ENCODE measurements at places on chromosomes 3 and 15. TPM values are rescaled to one million over a fixed set of nuclear protein-coding genes. Genes with fewer than 3 reads are reported as not detected.
A peak's percentile ranks its signal among the peaks of the same experiment; 100 is the strongest.

SCN11A gene
- total RNA-seq = 2.3 TPM

DNA sequence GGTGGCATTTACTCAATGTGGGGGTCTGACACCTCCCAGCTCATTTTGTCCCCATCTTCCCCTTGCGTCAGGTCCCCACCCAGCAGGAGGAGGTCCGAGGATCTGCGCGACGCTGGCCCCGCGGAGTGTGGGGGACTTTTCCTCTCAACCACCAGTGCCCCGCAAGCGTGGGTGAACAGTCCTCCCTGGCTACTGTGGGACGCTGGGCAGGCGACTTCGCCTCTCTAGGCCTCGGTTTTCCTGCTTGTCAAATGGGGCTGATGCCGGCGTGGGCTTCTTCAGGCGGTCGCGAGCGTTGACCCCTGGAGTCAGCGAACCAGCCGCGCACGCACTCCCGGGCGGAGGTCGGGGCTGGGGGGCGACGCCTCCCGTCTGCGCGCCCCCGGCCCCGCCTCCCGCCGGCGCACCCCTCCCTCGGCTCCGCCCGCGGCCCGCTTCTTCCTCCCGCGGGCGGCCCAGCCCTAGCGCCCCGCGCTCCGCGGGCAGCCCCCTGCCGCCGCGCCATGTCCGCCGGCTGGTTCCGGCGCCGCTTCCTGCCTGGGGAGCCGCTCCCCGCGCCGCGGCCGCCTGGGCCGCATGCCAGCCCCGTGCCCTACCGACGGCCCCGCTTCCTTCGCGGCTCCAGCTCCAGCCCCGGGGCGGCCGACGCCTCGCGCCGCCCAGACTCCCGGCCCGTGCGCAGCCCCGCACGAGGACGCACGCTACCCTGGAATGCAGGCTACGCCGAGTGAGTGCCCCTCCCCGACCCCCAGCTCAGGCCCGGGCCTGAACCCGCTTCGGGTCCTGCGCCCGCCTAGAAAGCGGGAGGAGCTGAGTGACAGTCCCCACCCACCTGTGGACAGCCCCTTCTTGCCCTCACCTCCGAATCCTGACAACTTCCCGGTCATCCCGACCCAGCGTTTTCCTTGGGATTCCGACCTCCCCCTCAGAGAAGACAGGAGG lies at the start of gene PPM1M:
Gene PPM1M, plus strand, starts transcription at position 438 of the 942 bp plus-strand sequence. Its CDS starts 66 bp downstream, at position 504.
- peak; percentile 58 for DNase-seq

MAGI1 gene
- 62.1 TPM for total RNA-seq

RTP3 gene
- not detected for total RNA-seq

DNA sequence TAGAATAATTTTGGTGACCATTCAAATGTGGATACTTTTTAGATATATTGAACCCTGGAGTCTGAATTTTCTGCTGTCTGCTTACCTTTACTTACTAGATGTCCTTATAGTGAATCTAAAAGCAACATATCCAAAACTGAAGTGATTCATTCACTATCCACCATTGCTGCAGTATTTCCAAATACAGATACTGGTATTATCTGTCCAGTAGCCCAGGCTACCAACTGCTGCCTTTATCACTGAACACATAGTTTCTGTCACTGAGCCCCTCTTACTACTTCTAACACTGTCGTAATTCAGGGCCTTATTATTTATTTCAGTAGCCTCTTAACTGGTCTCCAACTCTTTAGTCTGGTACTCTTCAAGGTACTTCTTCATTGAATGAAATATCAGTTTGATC lies 49.2 kb downstream of the SLMAP start:
- no peak for DNase-seq

DNAH12 gene
- total RNA-seq = 0.21 TPM

DNA sequence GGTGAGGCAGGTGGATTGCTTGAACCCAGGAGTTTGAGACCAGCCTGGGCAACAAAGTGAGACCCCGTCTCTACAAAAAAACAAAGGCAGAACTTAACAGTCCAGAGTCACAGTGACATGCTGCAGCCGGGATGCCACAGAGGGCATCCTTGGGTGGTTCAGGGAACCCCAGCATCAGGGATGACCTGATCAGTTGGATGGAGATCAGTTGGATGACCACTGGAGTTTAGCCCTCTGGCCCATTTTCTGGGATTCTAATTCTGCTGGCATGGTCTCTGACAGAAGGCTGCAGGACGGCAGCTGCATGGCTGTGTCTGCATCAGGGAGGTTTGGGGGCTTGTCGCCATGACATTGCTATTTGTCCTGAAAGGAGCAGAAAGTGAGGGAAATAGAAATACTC lies 19.8 kb downstream of the WHAMM start:
- DNase-seq = no peak

DNA sequence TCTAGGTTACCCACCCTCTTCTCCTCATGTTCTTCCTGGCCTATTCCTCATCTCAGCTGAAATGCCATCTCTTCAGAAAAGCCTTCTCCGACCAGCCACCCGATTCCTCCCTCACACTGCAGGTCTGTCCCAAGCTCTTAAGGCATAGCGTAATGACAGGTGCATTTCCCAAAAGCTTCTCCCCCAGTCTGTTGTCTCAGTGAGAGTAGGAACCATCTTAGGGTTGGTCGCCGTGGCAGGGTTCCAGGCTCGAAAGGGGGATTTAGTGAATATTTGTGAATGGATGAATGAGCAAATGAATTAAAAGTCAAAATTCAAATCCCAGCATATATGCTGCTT lies 78.6 kb downstream of the TOP2B start:
- DNase-seq = no peak

GRCh38 chr3:145902166-145902565 lies 258.8 kb downstream of the PLOD2 start:
- DNase-seq = no peak

DNA sequence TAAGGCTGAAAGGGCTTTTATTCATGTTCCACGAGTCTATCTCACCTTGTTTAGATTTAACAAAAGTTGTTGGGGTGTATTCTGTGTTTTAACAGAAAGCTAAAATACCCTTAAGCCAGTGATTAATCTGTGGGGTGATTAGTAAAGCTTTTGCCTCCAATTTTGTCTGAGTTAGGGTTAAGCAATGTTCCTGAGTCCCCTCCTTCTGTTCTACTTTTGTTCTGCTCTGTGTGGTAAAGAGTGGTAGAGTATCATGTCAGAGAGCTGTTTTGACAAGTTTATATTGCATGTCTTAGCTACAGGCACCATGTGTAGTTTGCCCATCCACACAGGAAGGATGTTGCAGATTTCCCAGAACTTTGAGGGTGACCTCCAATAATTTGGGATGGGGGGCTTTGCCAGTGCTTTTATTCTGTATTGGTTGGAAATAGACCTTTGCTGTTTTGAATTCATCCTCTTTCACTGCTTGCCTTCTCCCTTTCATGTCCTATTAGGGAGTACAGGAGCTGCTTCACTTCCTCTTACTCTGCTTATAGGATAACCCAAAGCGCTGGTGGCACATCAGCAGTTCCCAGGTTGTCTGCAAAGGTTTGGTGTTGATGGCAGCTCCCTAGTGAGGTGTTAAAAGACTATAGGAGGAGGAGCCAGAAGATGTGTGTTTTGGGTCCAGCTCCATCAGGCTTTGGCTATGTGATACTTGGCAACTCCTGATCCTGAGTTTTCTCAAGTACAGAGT lies 7.4 kb downstream of the PDE8A start:
- no peak for DNase-seq

GRCh38 chr3:98564282-98565005 lies 29.0 kb downstream of the CPOX start:
- no peak for DNase-seq

DNA sequence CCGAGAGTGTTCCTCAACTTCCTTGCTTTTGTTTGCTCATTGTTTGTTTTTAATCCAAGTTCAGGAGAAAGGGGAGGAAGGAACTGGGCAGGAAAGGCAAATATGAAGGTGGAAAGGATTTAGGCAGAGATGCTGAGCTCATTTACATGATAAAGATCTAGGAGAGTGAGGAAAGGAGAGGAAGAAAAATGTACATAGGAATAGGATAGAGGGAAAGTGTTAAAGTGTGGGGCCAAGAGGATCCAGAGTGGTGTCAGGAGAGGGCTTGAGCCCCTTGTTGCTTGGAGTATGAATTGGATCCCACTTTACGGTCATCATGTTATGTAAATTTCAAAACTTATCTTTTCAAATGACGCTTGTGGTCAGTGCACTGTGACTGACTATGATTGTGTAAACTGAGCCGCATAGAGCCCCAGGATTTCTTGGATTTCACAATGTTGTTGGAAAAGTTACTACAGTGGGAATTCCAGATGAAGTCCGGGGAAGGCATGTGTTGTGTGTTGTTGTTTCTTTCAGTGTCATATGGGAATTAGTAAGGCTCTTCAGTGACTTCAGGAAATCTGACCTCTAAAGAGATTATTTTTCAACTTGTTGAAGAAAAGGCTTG lies 15.0 kb upstream of the PLD1 start:
- no peak for DNase-seq

PAQR5 gene
- total RNA-seq = 0.92 TPM

DNA sequence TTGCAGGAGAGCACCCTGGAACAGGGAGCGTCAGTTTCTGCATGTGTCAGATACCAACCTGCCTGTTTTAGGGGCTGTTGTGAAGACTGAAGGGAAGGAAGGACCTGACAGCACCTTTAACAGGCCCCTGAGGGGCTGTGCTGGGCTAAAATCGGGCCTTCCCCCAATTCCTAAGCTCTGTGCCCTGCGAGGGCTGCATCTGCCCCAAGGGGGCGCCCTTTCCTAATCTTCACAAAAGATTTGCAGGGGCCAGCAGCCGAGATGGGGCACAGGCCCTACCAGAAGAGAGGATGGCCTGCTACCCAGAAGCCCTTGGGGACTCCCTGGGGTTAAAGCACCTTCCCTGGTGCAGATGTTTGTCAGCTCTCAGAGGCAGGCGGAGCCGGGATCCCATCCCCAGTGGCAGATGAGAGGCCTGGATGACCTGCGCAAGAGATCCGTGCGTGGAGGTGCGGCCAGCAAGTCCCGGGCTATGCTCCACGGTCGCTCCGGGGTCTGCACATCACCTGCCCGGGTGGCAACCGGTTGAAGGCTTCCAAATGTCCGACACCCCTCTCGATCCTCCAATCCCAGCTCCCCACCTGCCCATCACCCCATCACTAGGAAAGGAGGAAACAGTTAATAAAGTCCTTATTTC lies 53.6 kb downstream of the RHCG start:
- DNase-seq = peak; percentile 30

SST gene
- total RNA-seq = not detected

STARD5 gene
- 4.2 TPM for total RNA-seq

- peak; percentile 70 for DNase-seq
Measured at GRCh38 chr3:26614006-26614685, 8.4 kb upstream of the LRRC3B start.

GRCh38 chr3:123286308-123287023 lies 84.7 kb downstream of the SEC22A start:
- DNase-seq = peak; percentile 74

DNA sequence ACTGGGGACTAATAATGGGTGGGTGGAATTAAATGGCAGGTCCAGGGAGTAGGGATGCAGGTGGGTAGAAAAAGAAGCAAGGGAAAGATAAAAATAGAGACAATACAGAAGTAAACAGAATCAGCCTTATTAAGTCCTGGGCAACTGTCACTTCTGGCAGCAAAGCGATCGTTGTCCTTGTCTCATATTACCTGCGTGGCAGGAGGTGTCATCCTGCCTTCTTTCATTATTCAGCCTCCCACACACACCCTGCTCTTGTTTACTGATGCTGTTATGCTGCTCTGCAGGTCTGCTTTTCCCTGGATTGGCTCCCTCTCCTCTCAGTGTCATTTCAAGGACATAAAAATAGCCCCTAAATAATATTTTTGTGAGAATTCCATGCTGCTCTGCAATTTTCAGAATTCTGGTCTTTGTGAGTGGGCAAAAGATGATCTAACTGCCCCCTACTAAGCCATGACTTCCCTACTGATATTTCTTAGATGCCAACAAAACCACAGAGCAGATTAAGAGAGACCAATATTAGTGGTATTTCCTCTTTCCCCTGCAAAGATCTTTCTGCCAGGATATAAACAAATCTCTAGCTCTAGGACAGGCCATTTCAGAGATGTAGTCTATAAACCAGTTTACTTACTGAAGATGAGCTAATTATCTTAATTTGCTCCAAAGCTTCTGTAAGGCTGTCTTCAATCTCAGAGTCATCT lies 8.5 kb downstream of the VEPH1 start:
- no peak for DNase-seq

DNA sequence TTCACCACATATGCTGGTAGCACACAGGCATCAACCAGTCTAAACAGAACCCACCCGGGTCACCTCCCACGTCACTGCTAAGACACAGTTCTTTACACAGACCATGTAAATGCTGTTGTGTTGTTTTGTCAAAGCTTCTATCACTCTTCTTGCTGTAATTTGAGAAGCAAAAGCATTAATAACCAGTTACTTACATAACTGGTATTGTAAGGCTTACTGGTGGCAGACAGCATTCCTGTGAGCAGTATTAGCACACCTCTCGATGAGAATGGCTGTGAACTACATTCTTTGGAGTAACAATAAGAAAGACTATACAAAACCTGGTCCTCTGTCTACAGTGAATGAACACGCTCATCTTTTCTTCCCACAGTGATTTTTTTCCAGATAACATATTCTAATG lies 479.2 kb downstream of the LPP start:
- no peak for DNase-seq

- peak; percentile 74 for DNase-seq
Measured at GRCh38 chr3:100970477-100970990, 22.7 kb downstream of the ABI3BP start.

DNA sequence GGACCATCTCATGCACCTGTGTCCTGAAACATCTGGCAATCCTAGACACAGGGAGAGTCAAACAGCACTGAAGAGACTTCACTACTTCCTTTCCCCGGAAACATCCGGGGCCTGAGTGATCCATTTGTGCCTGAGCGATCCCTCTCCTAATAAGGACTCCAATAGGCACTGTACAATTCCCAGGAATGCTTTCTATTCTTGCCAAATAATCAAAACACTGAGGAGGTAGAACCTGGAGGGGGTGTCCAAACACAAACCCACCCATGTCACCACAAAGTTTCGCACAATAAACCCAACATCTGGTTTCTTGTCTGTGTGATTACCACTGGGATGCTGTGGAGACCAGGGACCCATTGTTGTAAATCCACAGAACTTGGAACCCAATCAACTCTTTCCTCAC lies 205.0 kb downstream of the OPA1 start:
- peak; percentile 53 for DNase-seq

P3H2 gene
- total RNA-seq = 33.1 TPM

WDR5B gene
- 5.0 TPM for total RNA-seq

- DNase-seq = no peak
Measured at GRCh38 chr3:31466866-31467265, 65.9 kb upstream of the STT3B start.

DNA sequence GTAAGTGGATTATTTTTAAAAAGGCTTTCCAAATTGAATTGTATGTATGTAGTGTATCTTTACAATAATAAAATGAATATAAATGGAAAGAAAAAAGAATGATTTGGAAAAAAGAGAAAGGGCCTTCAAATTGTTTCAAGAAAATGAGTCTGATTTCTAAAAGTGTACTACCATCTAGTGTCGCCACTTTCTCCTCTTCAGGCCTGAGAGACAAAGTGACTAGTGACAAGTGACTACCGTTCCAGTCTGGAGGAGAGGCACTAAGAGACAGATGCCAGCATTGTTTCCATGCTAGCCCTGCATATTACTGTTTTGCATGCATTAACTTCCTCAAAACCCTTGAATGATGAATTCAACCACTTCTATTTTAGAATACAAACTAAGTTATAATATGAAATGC lies 39.3 kb downstream of the P3H2 start:
- no peak for DNase-seq
